CD4-positive, alpha-beta T cell treated with Interleukin-6 at 100 ng/mL for 8 hours (primary cell): ENCODE measurements at places on chromosomes 6 and 20.

DNA sequence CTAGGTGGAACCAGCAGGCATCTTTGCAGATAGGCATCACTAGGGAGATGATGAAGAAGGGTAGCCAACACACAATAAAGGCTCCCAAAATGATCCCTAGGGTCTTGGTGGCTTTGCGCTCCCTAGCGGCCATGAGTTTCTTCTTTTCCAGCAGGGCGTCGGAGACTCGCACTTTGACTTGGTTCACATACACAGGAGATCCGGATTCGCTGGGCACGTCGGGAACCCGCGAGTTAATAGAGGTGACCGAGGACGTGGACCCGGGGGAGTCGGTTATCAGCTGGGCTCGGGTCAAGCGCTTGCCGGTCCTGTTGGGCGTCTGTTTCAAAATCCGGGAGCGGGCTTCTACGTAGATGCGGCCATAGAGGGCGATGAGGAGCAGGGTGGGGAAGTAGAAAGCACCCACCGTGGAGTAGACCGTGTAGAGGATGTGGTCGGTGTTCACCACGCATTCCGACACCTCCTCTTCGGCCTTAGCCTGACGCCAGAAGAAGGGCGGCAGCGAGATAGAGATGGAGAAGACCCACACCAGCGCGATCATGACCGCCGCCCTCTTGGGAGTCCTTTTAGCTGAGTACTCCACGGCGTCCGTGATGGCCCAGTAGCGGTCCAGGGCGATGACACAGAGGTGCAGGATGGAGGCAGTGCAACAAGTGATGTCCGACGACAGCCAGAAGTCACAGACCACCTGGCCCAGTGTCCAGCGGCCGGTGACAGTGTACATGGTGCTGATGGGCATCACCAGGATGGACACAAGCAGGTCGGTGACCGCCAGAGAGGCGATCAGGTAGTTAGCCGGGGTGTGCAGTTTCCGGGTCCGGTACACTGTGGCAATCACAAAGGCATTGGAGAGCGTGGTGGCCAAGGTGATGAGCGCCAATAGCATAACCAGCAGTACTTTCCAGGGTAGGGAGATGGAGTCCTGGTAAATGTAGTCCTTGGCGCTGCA is 658 bp downstream of the HTR1B start:
- no peak for DNase-seq

DNA sequence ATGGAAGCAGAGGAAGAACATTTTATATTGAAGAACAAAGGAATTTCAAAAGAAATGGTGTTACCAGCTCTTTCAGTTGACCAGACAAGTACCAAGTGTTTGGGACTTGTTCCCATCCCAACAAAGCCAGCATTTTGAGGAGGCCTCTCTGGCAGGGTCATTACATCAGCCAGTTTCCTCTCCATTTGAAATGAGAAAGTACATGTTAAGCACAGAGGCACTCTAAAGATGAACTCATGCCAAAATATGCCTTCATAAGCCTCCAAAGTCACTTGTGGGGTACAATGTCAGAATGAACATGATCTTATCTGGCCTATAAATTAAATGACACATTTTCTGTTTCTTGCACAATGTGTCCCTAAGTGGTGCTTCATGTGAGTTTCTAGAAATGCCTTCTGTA is 223.9 kb downstream of the PRL start:
- DNase-seq: no peak

- DNase-seq: no peak
Measured at GRCh38 chr20:24913076-24913628, 35.9 kb upstream of the CST7 start.

- DNase-seq: no peak
Measured at GRCh38 chr20:1062334-1063010, 55.9 kb upstream of the PSMF1 start.

DNA sequence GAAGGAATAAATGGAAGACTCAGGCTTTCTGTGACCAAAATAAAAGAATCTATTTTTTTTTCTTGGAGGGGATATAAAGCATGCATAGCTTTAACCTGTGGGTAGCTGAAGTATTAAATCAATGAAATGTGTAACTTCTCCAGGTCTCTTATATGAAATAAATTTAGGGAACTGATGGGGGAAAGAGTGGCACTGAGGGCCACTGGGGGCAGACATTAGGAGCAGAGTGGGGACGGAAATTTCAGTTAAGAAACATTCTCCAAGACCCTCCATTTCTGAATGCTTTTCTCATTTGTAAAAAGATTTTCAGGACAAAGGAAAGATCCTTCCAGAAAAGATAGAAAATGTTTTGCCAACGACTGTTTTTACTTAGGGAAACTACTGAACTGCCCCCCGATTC is 131.0 kb downstream of the GPX5 start:
- DNase-seq: no peak
